ENCODE measurements at places on chromosomes 5 and 9.

- DNase-seq: peak; percentile 52
These were observed 48.0 kb upstream of the DMRT3 start for GRCh38 chr9:928363-929042.

GRCh38 chr9:124758061-124758460 lies 13.1 kb downstream of the NR6A1 start:
- peak; percentile 89 for DNase-seq

DNA sequence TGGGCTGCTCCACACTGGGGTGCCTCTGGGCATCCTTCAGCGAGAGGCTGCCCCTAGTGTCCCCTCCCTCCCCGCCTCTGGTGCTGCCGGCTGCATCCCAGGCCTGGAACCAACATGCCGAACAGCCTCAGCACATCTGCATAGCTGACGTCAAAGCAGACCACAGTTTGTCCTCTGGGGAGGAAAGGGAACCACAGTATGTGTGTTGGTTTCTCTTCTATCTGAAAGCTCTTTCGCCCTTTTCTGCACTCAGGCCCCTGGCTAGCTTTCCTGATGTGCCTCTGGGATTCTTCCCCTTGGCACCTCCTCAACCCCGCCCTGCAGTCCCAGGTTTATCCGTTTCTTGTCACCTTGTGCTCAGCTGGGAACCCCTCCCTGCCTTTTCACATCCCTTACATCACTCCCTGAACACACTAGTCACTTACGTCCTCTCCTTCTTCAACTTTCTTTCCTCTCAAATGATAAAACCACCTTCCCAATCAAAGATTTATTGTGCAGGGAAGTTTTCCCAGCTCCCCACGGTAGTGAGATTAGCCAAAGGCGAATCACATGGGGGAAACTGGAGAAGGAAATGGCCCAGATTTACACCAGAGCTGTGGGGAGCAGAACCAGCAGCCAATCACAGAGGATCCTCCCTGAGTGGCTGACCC lies 35.5 kb upstream of the B4GALT1 start:
- peak; percentile 39 for DNase-seq

DNA sequence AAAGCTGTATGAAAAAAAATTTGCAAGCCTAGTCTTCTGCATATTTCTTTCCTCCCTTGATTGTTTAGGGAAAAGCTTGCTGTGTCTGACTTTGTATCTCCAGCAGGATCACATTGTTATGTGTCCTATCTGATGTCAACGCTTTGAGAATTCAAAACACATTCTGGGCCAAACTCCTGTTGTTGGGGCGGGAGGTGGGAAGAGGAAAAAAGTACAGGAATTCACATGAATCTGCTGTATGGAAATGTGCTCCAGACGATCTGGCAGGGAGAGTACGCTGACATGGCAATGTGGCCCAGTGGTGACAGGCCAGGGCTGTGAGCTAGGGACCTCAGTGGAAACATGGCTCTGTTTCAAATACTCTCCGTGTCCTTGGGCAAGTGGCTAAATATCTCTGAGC lies 87.4 kb upstream of the GNA14 start:
- no peak for DNase-seq

- DNase-seq: no peak
These were observed 5.0 kb downstream of the PBX3 start for GRCh38 chr9:125752070-125752628.

- no peak for DNase-seq
These were observed 17.6 kb upstream of the NANS start for GRCh38 chr9:98038958-98039357.

- no peak for DNase-seq
These were observed 25.9 kb upstream of the ALDH1A1 start for GRCh38 chr9:72978744-72979143.

DNA sequence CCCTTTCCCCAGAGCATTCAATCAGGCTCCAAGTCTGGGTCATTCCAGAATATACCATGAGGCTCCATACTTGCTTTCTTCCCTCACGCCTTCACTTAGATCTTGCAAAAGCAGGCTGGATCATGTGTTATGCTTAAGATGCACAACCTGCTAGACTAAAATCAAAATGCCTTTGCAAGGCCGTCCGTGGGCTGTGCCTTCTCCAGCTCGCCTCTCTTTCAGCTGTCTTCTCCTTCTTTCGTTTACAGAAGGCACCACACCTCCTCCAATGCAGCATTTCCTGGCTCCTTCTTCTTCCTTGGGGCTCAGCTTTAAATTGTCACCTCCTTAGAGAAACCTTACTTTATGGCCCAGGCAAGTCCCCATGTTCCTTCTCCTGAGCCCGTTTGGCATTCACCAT lies 150.6 kb downstream of the ADCY2 start:
- no peak for DNase-seq

DNA sequence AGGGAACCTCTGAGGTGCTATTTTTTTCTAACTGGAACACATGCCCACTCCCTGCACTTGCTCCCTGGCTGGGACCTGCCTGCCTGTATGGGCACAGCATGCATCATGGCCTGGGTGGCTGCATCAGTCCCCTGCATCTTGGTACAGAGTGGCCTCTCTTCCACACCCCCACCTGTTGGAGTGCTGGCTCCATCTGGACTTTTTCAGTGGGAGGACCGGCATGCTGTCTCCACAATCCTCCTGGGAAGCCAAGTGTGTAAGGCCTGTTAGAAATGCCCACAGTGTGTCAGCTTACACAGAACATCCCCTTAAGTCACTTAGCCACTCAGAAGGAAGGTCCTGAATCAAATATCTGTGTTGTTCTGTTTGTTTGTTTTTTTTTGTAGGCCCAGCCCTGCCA lies 102.9 kb downstream of the MARCHF3 start:
- peak; percentile 45 for DNase-seq

- DNase-seq: no peak
These were observed 191.3 kb downstream of the DENND1A start for GRCh38 chr9:123738648-123739047.

GRCh38 chr5:173833196-173833985 lies 54.8 kb upstream of the CPEB4 start:
- peak; percentile 74 for DNase-seq

- DNase-seq: no peak
These were observed 206.3 kb downstream of the BNC2 start for GRCh38 chr9:16664211-16664610.

DNA sequence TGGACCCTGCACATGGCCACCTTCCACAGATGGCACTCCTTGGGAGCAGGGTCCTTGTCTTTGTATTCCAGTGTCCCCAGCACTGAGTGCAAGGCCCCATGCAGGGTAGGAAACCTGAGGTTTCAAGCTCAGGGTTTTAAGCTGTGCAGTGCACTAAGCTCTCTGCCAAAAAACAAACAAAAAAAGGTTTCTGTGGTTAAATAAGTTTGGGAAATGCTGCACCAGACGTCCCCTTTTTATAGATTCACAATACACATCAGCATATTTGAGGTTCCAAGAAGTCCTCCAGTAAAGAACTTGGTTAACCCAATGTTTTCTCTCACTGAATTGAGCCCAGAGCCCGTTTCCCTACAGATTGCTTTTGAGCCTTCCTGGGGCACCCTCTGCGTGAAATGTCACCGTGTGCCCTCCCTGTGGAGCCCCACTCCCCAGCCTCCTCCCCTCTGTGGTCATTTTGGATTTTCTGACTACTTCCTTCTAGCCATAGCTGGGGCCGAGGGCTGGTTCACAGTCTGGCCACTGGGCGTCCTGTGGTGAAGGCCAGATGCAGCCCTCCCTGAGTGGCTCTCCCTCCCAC lies 17.1 kb downstream of the DELE1 start:
- peak; percentile 71 for DNase-seq

- DNase-seq: no peak
These were observed 39.8 kb downstream of the AK8 start for GRCh38 chr9:132838291-132838690.

- DNase-seq: no peak
These were observed 51.2 kb downstream of the STRBP start for GRCh38 chr9:123217128-123217654.

GRCh38 chr5:145072889-145073288 lies 762.3 kb downstream of the PRELID2 start:
- DNase-seq: no peak

DNA sequence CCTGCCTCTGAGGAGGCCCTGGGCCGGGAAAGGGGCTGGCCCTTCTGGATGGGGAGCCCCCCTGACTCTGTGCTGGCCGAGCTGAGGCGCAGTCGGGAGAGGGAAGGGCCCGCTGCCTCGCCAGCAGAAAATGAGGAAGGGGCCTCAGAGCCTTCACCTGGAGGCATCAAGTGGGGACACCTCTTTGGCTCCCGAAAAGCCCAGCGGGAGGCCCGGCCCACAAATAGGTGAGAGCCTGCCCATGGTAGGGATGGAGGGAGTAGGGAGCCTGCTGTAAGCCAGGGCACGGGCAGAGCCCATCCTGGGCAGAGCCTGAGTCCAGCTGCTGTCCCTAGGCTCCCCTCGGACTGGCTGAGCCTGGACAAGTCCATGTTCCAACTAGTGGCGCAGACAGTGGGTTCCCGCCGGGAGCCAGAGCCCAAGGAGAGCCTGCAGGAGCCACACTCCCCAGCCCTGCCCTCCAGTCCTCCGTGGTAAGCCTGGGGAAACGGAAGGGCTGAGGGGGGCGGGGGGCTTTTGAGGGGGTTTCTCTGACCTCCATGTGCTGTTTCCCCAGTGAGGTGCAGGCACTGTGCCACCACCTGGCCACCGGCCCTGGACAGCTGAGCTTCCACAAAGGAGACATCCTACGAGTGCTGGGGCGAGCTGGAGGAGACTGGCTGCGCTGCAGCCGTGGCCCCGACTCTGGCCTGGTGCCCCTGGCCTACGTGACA lies 44.3 kb upstream of the TESK1 start:
- DNase-seq: no peak

- peak; percentile 76 for DNase-seq
These were observed 1.0 kb upstream of the MEF2C start for GRCh38 chr5:88883836-88884607.

DNA sequence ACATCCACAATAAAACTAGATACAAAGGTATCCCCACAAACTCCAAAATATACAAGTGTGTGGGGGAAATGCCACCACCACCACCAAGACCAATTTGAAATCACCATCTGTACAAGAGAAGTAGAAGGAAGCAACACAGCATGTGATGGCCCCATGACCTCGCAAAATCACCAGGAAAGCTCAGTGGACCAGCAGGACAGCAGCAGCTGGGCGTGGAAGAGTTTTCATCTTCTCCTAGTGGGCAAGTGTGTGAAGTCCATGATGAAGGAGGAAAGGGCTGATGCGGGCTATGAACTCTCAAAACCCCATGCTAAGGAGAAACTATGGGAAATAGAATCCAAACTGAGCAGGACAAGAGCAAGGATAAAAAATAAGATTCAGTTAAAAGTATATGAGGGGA lies 58.1 kb downstream of the GOLPH3 start:
- DNase-seq: peak; percentile 61

GRCh38 chr9:114281473-114282103 lies 41.3 kb upstream of the ORM1 start:
- DNase-seq: no peak

GRCh38 chr5:83714810-83715209 lies 5.8 kb downstream of the HAPLN1 start:
- no peak for DNase-seq

DNA sequence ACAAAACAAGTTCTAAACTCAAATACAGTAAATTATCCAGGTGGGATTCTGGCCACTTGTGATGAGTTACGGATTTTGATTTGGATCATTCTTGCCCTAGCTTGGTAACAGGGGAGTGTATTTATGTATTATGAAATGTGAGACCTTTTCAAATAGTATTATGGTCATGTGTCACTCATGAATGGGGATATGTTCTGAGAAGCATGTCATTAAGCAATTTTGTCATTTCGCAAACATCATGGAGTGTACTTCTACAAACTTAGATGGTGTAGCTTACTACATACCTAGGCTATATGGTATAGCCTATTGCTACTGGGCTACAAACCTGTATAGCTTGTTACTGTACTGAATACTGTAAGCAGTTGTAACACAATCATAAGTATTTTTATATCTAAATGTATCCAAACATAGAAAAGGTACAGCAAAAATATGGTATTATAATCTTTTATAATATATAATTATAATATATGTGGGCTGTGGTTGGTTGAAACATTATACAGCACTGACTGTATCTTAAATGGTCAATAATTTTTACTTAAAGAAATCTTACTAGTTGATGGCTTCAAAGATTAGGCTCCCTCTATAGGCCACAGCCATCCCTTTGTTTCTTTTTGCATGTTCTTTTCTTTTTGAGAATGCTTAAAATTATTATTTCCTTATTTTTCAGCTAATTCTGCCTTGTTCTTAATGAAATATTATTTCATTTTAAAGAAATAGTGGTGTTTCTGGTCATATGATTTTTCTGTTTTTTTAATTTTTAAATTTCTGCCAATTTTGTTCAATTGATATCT lies 128.4 kb downstream of the MAST4 start:
- no peak for DNase-seq

DNA sequence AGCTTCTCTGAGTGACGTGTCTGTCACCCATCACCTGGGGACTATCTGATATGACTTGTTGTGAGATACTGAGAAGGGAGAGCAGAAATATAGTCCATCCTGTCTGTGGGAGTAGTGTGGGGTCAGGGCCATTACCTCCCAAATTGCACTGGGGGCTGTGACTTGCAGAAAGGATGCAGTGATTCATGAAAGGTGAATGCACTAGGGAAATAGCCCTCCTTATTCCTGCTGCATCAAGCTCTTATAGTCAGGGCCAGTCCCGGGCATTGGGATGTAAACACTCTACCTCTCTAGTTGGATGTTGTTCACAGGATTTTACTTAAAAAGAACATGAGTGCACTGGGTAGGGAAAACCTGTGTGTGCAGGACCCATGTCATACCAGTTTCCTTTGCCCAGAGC lies 124.8 kb downstream of the STK32A start:
- DNase-seq: no peak

DNA sequence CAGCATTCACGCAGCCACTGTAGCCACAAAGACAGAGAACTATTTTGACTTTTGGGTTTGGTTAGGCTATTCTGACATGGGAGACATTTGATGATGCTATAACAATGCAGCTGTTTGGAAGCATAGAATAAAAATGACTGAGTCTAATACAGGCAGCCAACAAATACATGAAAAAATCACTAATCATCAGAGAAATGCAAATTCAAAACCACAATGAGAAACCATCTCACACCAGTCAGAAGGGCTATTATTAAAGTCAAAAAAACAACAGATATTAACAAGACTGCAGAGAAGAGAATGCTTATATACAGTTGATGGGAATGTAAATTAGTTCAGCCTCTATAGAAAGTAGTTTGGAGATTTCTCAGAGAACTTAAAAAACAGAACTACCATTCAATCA lies 107.1 kb upstream of the POC5 start:
- no peak for DNase-seq

GRCh38 chr9:31394015-31394473 lies 990.4 kb upstream of the ACO1 start:
- no peak for DNase-seq

DNA sequence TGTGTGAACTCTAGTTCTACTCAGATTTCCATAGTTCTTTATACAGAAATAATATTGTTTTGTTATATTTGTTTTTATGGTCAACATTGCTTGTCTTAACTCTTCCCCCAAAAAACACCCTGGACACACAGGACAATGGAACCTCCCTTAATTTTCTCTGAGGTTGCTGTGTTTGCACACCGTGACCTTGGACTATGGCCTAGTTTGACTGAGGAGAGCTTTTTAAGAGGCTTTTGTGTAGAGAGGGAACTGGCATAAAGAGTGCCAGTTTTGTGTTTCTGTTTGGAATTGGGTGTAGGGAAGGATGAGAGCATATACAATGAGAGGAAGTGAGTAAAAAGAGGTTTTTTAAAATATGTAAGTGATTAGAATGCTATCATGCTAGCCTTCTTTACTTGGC lies 101.1 kb upstream of the MEF2C start:
- DNase-seq: no peak
